ENCODE measurements at places on chromosomes 3 and 15. TPM values are rescaled to one million over a fixed set of nuclear protein-coding genes. Genes with fewer than 3 reads are reported as not detected.

Gene SLC12A1
- total RNA-seq: 1.9 TPM

Gene C3orf70
- total RNA-seq: 26.4 TPM

Gene HTR3E
- not detected for total RNA-seq

Gene ZNF280D
- total RNA-seq: 98.6 TPM
